ENCODE measurements at places on chromosomes 5 and 9.

- peak; percentile 97 for DNase-seq
Observed at GRCh38 chr9:128892221-128892921, 10.4 kb downstream of the LRRC8A start.

DNA sequence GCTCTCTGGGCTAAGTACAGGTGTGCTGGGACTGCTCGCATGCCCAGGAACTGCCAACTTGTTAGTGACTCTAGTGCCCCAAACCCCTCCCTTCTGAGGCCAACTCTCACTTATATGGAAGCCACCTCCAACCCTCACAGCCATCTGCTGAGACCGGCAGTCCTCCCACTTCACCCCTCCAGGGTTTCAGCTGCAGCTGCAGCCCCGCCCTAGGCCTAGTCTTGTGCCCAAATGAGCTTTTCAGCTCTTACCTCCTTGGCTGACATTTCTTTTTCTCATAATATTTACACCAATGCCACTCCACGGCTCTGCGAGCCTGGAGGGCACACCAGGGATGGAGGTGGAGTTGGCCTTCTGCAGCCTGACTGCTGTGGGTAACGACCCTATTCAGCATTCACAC lies 166.6 kb downstream of the ROR2 start:
- DNase-seq: no peak

GRCh38 chr9:106868565-106868964 lies 5.6 kb downstream of the ZNF462 start:
- no peak for DNase-seq

- DNase-seq: no peak
Observed at GRCh38 chr5:116482394-116482793, 92.2 kb downstream of the SEMA6A start.

GRCh38 chr5:170235876-170236864 lies 3.4 kb downstream of the C5orf58 start:
- DNase-seq: no peak

GRCh38 chr5:138536215-138536614 lies 6.8 kb downstream of the ETF1 start:
- no peak for DNase-seq

GRCh38 chr5:5688194-5688924 lies 265.9 kb downstream of the ICE1 start:
- no peak for DNase-seq

- DNase-seq: no peak
Observed at GRCh38 chr5:61768692-61769281, 436.7 kb downstream of the ZSWIM6 start.

GRCh38 chr9:20805766-20806165 lies 121.7 kb downstream of the FOCAD start:
- no peak for DNase-seq

DNA sequence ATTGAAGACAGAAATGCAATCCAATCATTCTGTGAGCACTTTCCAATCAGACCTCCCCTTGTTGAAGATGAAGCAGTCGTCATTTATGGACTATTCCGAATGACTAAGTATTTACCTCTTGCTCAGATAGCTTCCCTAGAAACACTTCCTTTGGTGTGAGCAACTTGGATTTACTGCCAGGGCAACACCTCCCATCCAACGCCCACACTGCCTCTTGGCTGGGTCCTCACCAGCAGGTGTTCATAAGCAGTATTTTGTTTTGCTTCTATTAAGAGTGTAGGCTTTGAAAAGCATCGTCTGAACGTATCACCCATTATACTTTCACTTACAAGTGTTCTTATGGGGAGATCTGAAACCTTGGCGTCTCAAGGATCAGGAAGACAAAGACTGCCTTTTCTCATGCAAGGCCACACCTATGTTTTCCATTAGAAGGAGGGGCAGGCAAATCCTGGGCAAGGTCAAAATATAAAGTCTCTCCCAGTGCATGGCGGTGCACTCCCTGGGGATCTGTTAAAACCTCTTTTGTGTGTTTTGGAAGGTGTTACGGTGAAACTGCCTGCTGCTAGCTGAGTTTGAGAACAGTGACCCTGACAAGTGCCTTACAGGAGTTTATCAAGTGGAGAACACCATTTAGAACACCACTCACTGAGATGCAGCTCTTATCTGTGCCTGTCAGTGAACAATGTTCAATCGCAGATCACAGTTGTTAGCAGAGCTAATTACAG lies 10.6 kb upstream of the MARCHF3 start:
- DNase-seq: no peak

DNA sequence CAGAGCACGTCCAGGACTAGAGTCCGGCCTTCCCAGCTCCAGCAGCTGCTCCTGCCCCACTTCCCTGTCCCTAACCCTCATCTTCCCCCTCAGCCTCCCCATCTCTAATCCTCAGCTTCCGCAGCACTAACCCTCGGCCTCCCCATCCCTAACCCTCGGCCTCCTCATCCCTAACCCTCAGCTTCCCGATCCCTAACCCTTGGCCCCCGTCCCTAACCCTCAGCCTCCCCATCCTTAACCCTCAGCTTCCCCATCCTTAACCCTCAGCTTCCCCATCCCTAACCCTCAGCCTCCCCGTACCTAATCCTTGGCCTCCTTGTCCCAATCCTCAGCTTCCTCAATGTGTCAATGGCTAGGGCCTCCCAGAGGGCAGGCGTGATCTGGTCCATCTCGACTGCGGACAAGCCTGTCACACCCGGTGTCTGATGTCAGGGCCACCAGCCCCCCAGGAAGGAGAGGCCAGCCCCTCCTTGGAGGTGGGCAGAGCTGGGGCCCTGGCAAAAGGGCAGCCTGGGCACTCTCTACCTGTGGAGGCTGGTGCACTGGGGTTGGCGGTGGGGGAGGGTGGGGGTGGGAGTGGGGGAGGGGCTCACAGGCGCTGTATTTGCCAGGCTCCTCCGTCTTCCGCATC lies 1.4 kb downstream of the OBP2B start:
- DNase-seq: no peak

GRCh38 chr5:132647473-132647872 lies 10.5 kb upstream of the IL13 start:
- no peak for DNase-seq

DNA sequence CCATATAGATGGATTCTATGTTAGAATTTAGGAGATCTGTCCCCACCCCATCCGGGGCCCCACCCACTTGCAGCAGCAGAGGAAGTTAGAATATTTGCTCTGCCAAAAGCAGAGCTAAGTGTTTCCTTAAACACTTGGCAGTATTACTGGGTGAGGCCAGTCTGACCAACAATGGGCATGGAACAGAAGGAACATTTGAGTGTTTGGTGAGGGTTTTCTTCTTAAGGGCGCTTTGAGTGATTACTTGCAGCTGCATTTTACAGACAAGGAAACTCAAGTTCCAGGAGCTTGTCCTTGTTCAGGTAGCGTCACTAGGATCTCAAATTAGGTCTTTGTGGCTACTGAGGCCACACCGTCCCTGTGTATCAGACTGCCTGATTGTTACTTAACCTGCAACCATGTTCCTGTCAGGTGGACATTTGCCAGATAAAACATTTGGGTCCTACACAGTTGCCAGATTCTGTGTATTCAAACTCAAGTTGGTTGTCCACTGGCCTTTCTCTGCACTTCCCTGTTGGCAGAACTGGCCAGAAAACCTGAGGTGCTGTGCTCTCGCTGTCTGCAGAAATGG lies 59.3 kb downstream of the SLC46A2 start:
- no peak for DNase-seq

DNA sequence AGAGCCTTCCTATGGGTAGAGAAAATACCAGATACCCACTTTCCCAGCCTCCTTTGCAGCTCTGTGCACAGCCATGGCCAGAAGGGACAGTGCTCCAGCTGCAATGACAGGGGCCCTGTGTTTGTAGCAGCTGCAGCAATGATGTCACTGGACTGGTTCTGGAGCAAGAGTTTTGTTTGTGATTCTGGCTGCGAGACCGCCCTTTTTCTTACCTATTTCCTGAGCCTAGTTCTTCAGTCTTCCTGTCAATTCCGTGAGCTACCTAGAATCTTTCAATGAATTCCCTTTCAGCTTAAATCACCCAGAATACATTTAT lies 10.0 kb upstream of the BOD1 start:
- no peak for DNase-seq

DNA sequence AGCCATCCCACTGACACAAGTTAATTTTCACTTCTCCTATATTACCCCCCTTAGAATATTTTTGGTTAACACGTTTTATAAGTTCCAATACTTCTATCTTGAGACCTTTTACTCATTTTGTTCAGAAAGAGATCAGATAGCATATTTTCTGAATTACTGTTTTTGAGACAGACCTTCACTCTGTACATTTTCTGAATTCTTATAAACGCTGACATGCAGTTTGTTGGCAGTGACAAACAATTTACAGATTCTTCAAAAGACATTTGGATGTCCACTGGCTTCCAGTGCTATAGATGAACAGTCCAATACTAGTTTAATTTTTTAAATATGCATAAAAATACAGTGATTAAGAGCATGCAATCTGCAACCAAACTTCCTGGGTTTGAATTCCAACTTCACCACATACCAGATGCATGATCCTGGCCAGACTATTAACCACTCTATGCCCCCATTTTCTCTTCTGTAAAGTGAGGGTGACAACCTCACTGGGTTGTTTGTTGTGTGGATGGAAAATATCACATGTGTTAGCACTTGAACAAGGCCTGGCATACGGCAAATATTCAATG lies 142.1 kb downstream of the AGTPBP1 start:
- DNase-seq: no peak

- DNase-seq: no peak
Observed at GRCh38 chr9:17744786-17745185, 165.9 kb downstream of the SH3GL2 start.

DNA sequence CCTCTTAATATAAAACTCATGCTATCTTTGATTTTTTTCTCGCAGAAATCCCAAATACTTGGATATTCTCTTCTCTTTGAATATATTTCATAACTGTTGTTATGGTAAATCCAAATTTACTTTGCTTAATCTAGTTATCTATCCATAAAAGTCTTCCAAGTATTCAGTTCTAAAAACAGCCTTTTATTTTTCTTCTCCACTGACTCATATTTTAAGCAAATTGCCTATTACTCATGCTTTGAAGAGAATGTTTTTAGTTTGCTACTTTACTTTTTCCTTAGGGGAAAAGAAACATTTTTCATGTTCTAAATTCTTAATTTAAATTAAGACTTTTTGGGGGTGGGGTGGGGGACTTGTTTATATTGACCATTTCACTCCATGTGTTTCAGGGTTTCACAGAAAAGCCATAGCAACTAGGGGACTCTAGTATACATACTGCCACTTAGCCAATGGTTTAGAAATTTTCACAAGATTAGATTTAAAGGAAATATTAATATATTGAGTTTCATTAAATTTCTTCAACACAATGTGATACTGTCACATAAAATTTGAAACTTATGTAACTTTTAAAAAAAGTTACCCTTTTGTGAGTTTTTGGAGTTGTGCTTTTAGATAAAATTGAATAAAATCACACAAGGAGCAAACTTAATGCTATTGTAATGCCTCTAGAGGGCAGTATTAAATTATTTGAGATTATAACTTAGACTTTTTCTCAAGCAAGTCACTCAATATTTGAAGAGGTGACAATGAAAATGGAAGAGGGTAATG lies 545.8 kb upstream of the ARRDC3 start:
- DNase-seq: no peak

- DNase-seq: no peak
Observed at GRCh38 chr5:142109331-142110045, 909 bp downstream of the NDFIP1 start.

- DNase-seq: no peak
Observed at GRCh38 chr5:144276034-144276822, 105.6 kb downstream of the KCTD16 start.

DNA sequence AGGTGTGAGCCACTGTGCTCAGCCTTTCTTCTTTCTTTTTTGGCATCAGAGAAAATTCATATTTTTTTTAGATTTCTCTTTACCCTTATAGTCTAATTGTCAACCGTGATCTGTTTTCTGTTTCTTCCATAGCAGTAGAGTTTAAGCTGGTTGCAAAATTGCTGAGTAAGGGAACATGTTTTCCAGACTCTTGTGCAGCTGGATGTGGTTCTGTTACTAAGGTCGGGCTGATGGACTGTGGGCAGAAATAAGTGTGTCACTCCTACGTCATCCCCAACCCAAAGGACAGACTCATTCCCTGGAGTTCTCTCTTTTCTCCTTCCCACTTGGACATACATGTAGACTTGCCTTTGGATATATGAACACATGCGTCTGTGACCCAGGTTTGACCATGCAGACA lies 64.1 kb upstream of the GOLM1 start:
- DNase-seq: no peak

DNA sequence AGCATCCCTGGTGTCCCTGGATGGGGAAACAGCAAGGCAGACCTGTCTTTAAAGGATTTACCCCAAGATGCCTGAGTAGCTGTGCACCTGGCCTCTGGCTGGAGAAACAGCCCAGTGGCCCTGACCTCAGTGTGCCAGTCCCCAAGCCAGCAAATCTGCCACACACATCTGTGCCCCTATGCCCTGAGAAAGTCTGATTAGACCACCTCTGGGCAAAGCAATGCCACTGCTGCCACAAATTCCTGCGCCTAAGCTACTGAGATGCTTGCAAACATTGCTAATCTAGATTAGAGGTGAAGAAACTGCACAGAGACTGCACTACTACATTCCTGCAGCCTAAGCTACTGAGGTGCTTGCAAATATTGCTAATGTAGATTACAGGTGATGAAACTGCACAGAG lies 269.6 kb downstream of the CEMIP2 start:
- DNase-seq: no peak

- no peak for DNase-seq
Observed at GRCh38 chr5:14156650-14157492, 13.7 kb downstream of the TRIO start.

DNA sequence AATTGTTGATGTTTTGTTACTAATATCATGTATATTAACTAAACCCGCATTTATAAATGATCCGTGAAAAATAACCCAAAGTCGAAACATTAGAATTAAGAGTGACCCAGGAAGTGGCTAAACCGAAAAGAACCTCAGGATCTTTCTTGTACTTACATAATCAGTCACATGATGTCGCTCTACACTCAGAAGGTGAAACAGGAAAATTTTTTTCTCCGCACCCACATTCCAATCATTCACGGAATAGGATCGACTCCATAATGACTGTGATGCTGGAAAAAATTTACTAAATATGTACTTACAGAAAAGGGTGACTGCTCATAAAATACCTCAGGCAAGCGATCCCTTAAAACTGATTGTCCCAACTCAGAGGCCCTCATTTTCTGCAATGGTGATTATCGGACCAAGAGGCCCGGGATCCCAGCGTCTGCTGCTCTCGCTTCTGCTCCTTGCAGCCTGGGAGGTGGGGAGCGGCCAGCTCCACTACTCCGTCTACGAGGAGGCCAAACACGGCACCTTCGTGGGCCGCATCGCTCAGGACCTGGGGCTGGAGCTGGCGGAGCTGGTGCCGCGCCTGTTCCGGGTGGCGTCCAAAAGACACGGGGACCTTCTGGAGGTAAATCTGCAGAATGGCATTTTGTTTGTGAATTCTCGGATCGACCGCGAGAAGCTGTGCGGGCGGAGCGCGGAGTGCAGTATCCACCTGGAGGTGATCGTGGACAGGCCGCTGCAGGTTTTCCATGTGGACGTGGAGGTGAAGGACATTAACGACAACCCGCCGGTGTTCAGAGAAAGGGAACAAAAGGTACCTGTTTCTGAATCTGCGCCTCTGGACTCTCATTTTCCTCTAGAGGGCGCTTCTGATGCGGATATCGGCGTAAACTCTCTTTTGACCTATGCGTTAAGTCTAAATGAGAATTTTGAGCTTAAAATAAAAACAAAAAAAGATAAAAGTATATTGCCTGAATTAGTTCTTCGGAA lies at the start of gene PCDHA12:
Gene PCDHA12 (plus strand): TSS at position 224 of the 981 bp plus-strand sequence. CDS start 165 bp downstream, at position 389.
- DNase-seq: peak; percentile 54
